ENCODE measurements at places on chromosomes 5 and 9.
A peak's percentile ranks its signal among the peaks of the same experiment; 100 is the strongest.

DNA sequence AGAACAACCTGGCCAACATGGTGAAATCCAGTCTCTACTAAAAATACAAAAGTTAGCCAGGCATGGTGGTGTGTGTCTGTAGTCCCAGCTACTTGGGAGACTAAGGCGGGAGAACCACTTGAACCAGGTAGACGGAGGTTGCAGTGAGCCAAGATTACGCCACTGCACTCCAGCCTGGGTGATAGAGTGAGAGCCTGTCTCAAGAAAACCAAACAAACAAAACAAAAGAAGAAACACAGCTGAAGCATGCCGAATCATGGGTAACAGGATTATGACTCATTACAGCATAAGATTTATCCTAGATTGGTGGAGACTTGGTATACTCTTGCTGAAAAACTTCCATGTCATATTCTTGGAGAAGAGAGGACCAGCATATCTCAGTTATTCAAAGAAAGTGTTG is 236.7 kb upstream of the CCNH start:
- no peak for DNase-seq

- no peak for DNase-seq
Observed at GRCh38 chr9:99878651-99879050, 27.8 kb upstream of the STX17 start.

- no peak for DNase-seq
Observed at GRCh38 chr9:119781886-119782285, 412.7 kb upstream of the BRINP1 start.

DNA sequence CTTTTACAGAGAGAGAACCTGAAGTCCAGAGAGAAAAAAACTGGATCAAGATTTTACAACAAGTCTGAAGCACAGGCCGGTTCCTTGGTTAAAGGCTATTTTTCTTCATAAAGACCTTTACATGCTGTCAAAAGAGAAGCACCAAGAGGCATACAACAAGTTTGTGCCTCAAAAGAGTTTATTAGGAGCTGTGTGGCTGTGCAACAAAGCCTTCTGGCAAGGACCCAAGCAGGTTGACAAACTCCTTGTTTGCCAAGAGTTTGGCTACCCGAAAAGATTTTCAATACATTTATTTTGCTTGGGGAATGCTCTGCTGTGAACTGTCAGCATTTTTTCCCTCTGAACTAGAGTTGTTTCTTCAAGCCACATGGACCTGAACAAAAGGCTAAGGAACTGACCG is 202.9 kb upstream of the RAD23B start:
- no peak for DNase-seq

DNA sequence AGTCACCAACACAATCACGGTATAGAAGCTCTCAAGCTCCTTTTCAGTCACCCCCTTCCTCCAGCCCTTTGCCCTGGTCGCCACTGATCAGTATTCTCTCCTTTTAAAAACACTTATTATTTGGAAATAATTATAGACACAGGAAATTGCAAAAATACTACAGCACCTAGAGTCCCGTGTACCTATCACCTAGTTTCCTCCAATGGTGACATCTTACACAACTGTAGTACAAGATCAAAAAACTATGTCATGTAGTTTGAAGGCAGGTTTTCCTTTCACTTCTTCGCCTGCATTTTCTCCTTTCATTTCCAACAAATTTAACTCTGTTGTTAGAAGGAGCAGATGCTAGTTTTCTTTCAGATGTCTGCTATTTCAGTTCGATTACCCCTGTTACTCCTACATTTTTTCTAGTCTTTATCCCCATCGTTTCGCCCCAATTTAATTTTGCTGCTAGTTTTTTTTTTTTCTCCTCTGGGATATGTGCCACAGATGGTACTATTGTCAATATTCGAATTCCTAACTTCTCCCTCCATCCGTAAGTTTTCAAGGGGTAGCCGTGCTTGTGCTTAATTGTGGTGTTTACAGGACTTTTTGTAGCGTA is 612 bp upstream of the ATG10 start:
- peak; percentile 68 for DNase-seq

DNA sequence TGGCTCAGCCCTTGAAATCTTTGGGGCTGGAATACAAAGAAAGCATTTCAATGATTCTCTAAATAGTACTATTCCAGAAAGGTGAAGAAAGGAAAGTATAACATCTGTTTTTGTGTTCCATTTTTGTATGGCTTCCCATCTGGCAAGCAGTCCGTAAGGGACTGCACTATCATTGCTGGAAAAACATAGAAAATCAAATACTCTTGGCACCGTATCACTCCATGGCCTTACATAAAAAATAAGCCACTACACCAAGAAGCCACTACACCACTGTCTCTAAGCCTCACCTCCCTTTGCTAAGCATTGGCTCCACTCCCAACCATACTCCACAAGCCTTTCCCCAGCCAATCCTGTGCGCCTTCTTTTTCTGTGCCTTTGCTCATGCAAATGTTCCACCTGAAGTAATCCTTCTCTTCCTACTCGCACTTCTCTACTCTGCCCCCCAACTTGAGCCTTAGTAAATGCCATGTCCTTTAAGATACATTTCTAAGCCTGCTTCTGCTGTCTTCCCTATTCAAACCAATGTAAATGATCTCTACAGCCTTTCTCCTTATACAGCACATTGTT is 454.6 kb upstream of the TUSC1 start:
- DNase-seq, result no peak

Measured in central memory CD4-positive, alpha-beta T cell (primary cell).